ENCODE measurements at places on chromosomes 7 and 10.

DNA sequence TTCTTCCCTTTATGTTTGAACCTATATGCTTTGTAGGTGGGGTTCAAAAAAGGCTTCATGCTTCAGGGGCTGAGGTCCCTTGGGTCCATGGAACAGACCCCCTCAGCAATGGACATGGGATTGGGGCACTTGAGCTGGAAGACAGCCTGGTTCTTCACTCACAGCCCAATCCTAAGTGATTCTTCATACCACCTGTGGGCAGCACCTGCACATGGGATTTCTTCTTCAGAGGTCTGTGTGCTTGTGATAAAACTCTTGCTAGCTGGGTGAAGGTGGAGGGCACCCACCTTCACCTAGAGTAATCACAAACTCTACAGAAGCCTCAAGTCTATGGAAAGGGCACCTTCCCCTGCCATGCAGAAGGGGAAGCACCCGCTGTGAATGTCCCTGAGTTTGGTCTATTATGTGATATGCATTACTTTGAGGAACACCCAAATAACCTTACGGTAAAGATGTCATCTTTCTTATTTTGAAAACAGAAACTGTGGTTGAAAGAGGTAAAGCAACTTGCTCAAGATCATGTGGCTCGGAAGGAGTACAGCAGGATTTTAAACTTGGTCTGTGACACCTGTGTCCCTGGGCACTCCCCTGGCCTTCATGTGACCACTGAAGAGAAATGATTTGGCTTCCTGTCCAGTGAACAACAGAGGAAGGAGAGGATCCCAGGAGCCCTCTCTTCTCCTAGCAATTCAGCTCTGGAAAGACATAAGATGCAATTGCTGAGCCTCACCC, 469.5 kb upstream of the ZMIZ1 start:
- no peak for DNase-seq

DNA sequence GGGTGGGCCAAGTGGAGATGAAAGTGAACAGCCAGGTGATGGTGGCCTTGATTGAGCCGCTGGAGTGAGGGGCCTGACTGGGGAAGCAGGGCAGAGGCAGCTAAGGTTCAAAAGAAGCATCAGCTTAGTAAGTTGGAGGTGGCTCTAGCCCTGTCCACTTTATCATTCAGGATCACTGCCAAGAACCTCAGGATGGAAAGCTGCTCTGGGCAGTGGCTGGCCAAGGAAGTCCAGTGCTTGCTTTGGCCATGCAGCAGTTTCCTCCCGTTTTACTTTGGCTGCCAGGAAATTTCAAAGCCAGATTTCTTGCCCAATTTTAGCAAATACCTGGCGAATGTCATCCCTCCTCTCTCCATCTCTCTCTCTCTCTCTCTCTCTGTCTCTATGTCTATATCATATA, 384.9 kb downstream of the PLXNA4 start:
- no peak for DNase-seq

- DNase-seq = no peak
These were observed 40.0 kb upstream of the GSDME start for GRCh38 chr7:24797270-24797669.

- no peak for DNase-seq
These were observed 7.9 kb downstream of the PHTF2 start for GRCh38 chr7:77806425-77806824.

- no peak for DNase-seq
These were observed 302.7 kb downstream of the GLRX3 start for GRCh38 chr10:130438861-130439260.

DNA sequence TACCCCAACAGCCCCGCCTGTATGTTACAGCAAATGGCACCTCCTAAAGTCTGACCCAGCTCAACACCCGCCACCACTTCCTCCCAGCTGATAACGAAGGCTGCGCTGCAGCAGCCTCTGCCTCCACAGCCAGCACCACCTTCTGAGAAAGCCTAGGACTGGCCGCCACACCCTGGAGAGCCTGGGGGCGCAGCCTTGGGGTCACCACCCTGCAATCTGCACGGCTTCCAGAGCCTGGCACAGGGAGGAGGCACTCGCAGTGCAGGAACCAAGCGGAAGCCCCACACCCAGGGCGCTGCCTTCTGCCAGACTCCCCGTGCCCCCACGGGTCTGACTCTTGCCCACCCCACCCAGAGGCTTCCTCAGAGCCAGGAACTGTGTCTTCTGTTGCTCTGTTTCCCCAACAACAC, 112.5 kb downstream of the MAD1L1 start:
- DNase-seq = no peak

DNA sequence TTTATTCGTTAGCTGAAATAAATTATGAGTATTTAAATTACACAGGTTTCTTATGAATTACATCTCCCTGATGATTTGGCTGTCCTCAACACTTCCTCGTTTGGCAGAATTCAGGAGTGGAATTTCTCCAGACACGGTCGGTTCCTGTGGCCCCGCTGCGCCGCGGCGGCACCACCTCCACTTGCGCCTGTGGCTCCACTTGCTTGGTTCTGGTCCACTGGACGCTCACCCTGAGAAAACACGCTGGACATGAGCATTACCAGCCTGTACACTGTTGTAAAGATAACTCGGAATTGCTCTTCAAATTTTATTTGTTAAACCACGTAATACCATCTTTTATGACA, 85.3 kb downstream of the ZNF33B start:
- DNase-seq = no peak

DNA sequence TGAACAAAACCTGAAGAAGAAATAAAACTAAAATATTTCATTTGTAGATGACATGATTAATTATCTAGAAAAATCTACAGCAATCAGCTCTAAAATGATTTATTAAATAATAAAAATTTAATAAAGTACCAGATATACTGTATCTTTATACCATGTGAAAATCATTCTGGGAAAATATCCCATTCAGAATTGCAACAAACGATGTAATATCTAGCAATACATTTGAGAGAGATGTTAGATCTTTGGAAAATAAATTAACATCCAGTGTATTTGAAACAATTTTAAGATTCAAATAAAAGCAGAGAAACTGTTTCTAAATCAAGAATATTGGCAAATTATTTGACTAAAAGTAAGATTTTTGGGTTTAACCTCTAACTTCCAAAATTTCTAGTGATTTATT, 62.2 kb downstream of the ZEB1 start:
- no peak for DNase-seq

GRCh38 chr7:106915873-106916272, 50.8 kb downstream of the PIK3CG start:
- DNase-seq = no peak

- DNase-seq = no peak
These were observed 375 bp upstream of the CHN2 start for GRCh38 chr7:29194206-29194593.

DNA sequence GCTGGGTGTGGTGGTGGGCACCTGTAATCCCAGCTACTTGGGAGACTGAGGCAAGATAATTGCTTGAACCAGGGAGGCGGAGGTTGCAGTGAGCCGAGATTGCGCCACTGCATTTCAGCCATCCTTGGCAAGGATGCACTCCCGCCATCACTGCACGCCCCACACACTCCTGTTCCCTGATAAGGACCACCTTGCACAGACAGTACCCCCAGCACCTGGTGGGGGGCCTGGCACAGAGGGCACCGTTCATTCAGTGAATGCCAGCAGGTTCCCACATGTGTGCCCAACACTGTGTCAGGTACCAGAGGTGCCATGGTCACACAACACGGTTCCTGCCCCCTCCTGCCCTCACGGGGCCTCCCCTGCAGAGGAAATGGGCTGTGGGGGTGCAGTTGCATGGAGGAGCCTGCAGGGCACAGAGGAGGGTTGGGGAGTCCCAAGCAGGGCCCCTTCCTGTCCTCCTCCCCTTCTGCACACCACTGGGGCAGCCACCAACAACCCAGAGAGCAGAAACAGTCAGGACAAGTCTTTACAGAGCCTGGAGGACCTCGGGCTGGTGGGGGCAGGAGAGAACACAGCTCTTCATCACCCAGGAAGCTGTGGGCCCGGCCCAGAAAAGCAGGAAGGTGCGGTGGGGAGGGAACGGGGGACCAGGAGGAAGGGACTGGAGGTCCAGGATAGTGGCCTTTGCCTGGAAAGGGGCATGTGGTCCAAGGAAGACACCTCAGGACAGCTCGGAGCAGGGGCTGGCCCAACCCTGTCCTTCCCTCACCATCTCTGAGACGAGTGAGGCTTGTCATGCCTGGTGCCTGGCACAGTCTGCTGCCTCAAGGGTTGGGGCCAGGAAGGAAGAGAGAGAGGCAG, 7.1 kb downstream of the CRYGN start:
- peak; percentile 27 for DNase-seq

DNA sequence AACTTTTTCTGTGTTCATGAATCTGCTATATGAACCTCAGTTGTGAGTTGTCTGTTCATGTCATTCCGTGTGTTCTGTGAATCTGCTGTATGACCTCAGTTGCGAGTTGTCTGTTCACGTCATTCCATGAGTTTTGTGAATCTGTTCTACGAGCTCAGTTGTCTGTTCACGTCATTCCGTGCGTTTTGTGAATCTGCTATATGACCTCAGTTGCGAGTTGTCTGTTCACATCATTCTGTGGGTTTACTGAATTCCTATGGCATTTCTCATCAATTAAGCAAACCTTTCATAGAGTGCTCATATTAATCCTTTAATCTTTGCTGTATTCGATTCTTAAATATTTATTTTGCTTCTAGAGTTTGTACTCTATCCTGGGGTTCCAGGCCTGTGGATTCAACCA, 150.6 kb downstream of the DIP2C start:
- DNase-seq = no peak

- DNase-seq = no peak
These were observed 593.1 kb downstream of the SORCS1 start for GRCh38 chr10:106571192-106571946.

DNA sequence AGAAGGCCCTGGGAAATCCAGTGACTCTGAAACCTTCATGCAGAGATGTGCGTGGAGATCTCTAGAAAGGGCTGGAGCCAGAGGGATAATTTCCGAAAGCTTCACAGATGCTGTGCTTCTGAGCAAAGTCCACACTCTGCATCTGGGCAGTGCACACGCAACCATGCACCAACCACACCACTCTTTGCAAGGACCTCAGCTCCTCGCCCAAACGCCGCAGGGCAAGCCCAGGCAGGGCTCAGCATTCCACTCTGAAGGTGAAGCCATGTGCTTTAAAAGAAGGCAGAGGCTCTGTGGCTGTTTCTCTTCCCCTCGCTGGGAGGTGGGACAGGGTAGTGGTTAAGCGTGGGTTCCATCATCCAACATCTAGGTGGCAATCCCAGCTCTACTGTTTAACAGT, 48.4 kb downstream of the ASB13 start:
- DNase-seq = no peak

DNA sequence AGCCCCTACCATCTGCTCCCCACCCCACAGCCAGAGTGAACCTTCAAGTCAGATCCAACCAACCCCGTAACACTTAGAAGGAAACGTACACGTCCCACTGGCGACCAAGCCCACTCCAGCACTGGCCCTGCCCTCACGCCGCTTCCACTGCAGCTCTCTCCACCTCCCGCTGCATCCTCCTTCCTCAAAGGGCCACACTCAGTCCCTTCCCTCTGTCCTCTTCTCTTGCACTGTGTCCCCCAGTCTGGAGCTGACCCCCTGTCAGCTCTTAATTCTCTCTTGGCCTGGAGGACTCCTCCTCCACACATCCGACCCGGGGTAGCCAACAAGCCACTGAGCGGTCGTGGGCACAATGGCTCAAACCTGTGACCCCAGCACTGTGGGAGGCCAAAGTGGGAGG, 85.8 kb downstream of the PROSER2 start:
- DNase-seq = no peak

DNA sequence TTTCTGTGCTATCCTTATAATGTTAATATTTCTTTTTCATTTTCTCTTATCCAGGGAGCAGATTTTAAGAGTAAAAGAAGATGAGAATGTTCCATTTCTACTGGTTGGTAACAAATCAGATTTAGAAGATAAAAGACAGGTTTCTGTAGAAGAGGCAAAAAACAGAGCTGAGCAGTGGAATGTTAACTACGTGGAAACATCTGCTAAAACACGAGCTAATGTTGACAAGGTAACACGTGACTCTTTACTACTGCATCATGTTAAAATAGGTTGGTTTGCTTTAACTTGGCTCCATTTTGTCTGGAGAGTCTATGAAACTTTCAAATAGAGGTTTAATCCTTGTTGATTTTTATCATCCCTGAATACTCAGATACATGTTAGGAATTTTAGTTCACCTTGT, 73.3 kb downstream of the RALA start:
- DNase-seq = no peak

- no peak for DNase-seq
These were observed 97.2 kb downstream of the OAT start for GRCh38 chr10:124321433-124322089.

DNA sequence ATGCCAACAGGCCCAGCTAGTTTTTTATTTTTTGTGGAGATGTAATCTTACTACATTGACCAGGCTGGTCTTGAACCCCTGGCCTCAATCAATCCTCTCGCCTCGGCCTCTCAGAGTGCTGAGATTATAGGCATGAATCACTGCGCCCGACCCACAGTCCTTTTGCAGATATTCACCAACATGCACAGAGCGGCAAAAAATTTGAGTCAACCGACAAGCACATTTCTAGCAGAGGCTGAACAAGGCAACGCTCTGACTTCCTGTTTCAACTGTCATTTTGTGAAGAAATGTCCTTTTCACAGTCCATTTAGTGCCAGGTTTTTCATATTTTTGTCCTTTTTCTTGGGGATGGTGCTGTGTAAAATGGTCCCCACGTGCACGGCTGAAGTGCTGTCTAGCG, 71.1 kb upstream of the KAT6B start:
- DNase-seq = no peak

DNA sequence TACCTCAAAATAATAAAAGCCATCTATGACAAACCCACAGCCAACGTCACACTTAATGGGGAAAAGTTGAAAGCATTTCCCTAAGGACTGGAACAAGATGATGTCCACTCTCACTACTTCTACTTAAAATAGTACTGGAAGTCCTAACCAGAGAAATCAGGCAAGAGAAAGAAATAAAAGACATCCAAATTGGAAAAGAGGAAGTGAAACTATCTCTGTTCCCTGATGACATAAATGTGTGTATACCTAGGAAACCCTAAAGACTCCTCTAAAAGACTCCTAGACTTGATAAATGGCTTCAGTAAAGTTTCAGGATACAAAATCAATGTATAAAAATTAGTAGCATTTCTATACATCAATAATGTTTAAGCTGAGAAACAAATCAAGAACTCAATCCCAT, 314.1 kb downstream of the WDR37 start:
- no peak for DNase-seq

DNA sequence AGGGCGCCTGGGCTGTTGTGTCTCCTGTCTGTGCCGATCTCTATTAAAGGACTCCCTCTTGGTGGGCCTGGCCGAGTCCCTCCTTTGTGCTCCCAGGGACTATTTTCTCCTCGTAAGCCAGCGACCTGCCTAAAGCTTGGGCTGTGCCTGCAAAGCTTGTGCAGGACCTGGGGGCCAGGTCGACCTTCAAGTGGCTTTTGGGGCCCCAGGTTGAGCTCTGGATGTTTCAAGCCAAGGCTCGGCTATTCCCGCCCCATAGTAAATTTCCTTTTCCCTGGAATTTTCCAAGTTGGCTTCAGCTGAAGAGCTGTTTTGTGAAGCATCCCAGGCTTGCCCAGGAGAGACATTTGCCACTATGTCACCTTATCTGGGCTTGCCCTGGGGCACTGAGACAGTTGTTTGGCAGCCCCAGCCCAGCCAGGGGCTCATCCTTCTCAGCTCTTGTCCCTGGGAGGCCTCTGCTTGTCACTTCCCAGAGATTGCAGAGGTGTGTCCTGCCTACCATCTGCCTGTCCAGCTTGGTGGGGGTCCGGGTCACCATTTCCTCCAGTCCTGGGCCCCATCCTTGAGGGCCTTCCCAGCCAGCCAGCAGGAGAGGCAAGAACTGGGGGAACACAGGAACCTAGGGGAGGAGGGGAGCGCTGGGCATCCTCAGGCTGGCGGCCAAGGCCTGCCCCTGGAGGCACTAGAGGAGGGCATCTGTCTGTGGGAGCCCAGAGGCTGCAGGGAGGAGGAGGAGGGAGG, 20.2 kb downstream of the ZMIZ2 start:
- DNase-seq = no peak
